ENCODE measurements at places on chromosomes 12 and 14.
A peak's percentile ranks its signal among the peaks of the same experiment; 100 is the strongest.

- no peak for DNase-seq
Observed at GRCh38 chr12:47378222-47378582, 298.4 kb upstream of the AMIGO2 start.

DNA sequence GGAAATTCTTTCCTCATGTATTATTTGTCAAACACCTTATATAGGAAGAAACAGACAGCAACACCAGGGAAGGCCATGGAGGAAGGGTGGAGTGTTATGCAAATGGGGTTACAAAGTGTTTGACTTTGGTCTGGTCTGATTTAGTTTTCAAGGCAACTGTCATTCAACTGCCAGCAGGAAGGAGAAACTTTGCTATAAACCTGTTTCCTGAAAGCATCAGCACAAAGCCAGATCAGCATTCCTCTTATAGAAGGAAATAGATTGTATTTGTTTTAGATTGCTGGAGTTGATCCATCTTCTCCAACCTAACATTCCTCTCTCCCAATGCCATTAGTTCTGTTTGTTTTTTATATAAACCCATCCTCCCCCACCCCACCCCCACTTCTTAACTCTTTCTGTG is 65.7 kb downstream of the STAB2 start:
- no peak for DNase-seq

- DNase-seq: peak; percentile 73
Observed at GRCh38 chr14:104708606-104709268, 15.3 kb upstream of the ADSS1 start.

DNA sequence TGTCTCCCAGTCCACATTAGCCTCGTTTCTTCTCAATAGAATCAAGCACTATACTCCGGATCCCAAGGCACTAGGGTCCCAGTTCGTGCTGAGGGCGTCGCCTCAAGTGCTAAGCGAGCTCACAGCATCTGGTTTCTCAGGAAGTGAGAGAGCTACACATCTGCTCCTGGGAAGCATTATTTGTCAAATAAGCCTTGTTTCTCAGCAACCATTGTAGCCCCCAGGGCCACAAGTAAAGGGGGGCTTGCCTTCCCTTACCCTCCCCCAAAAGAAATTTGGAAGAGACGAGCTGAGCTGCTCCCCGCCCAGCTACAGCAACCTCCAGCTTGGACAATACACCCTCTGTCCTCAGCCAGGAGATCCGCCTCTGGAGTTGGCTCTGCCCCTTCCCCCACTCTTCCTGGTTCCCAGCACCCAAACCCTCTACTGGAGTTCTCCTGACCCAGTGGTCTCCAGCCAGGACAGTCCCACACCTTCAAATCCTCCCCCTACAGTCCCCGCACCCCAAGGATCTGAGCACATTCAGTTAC is 5.7 kb upstream of the TNS2 start:
- no peak for DNase-seq

GRCh38 chr14:55536204-55536708 is 43.8 kb upstream of the KTN1 start:
- no peak for DNase-seq

DNA sequence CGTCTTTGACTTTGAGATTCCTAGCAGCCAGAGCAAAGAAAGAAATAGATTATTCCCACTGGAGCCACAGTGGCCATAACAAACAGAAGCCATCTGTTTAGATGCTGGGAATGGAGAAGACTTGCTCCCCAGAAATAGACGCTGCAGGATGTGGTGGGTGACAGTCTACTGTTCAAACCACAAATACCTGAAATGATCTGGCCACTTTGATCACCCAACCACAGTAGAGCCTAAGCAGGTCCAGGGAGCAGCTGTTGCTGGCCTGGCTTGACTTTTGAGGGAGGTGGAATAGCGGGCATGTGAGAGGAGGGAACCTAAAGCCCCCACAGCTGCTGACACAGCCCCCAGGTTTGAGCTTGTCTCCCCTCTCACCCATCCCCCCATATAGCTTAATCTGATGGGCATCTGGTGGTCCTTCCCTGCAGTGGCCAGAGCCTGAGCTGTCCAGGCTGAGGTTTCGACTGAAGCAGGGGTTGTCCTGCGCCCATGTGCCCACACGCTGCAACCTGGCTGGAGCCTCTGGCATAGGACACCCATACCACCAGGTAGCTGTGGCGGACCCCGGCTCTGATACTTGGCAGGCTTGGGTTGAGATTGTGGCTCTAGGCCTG is 38.7 kb downstream of the SH2B3 start:
- DNase-seq: no peak

DNA sequence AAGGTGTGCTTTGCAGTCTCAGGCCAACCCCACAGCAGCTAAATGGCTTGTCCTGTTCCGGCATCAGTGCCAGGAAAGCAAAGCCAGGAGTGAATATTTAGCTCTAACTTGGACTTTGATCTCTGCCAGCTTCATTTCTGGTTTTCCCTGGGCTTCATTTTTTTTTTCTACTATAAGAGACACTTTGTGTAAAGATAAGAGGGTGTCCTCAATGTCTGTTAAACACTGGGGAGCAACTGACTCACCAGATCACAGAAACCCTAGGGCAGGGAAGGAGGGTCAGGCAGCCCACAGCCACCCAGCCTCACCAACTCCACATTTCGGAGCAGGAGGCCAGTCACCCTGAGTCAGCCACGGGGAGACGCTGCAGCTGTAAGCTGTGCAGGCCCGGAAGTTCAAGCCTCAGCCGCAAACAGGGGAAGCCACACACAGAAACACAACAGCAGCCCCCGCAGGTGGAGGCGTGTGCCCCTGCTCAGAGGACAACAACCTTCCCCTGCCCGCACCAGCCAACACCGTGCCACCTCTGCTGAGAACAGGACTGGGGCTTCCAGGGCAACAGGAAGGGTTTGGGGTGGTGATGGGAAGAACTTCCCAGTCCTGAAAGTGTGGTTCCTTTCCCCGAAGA is 6.3 kb downstream of the TNFRSF1A start:
- DNase-seq: peak; percentile 89

- DNase-seq: no peak
Observed at GRCh38 chr12:53326460-53327185, 5.2 kb upstream of the AAAS start.
